ENCODE measurements at places on chromosomes 5 and 9.

- no peak for DNase-seq
Observed at GRCh38 chr9:111658943-111659342, 2.5 kb upstream of the GNG10 start.

GRCh38 chr5:100644185-100644584 lies 109.0 kb downstream of the FAM174A start:
- DNase-seq = no peak

DNA sequence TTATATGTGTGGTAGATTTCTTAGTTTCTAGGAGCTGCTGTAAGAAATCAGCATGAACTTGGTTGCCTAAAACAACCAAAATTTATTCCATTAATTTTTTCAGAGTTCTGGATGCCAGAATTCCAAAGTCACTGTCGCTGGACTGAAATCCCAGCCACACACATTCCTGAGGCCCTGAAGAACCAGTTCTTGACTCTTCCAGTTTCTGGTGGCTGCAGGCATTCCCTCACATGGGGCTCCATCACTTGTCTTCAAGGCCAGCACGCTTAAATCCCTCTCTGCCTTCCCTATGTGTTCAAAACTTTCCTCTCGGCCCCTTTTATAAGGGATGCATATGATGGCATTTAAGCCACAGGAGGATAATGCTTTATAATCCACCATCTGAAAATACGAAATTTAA lies 1237.5 kb upstream of the CDH9 start:
- no peak for DNase-seq

GRCh38 chr9:99012957-99013512 lies 69.3 kb downstream of the COL15A1 start:
- DNase-seq = no peak

GRCh38 chr5:152638996-152639552 lies 234.0 kb upstream of the NMUR2 start:
- no peak for DNase-seq

DNA sequence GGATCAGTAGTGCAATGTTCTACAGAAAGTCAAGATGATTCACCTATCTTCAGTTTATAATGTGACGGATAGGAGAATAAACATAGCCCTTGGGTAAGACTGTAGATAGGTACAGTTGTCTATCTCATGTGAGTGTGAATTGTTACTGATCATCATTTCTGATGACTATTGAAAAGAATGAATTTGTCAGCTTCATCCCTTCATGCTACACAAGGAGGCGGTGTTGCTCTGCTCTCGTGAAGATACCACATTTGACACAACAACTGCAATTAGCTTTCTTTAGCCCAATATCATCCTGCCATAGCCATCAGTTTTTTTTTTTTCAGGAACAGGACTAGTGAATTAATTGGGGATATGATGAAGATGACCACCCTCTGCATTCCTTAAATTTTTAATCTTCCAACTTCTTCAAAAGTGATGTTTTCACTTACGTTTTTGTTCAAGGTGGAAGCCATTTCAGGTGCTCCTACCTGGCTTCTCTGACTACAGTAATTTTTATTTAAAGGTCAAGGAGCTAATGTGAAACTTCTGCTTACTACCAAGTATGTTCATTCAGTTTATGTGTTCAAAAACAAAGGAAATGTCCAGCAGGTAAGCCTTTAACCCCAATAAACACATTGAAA lies 152.9 kb upstream of the MOCS2 start:
- no peak for DNase-seq
